ENCODE measurements at places on chromosomes 5 and 9.

DNA sequence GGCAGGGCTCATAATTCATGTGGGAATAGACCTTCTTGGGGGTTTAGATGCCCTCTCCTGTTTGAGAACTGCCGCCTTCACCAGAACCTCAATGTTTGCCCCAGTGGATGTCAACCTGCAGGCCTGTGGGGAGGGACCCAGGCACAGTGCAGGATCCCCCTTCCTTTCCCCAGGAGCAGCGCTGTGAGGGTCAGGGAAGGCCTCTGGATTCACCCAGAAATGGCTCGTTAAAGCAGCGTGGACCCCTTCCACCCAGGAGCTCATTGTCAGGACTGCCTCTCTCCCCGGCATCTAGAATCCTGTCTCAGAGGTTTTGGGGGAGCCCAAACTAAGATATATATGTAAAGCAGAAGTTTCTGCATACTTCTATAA lies 188.3 kb downstream of the GADD45G start:
- no peak for DNase-seq

GRCh38 chr9:82116556-82116955 lies 128.0 kb downstream of the SPATA31D1 start:
- DNase-seq, result no peak

DNA sequence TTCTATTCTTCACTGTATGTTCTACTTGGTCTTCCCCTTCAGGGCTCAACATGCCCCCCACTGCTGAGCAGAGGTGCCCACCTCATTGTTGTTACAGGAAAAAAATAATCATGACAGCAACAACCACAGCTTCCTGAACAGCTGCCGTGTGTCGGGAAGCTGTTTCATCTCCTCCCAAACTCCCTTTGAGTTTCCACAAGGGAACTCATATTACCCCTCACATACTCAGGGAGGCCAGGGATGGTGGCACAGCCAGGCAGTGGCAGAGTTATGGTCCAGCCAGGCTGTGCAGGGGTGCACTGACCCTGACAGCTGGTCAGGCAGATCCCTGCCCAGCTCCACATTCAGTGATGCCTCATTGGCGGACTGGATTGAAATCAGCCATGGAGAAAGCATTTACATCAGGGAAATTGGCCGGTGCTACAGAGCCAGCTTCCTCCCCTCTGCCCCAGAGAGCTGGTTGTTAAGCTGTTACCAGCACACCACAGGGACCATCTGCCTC lies 37.3 kb downstream of the SARDH start:
- DNase-seq, result no peak

- DNase-seq, result no peak
Measured at GRCh38 chr9:100498592-100498991, 25.6 kb downstream of the TMEFF1 start.

- no peak for DNase-seq
Measured at GRCh38 chr9:105858006-105858690, 163.8 kb downstream of the TMEM38B start.

DNA sequence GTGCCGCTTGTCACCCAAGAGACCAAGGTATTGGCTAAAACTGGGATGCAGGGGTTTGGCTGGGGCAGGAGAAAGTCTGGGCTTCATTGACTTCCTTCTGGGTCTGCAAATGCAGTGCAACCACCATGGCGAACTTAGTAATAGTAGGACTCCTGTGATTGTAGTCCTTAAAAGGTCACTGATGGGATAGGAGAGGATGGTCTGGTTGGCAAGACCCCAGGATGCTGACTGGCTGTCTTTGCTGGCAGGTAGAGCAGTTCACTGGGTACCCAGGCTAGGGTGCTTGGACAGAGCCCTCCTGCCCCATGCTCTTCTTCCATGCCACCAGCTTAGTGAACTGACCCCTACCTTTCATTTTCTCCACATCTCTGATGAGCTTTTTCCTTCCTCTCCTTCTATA lies 37.2 kb downstream of the ANGPTL2 start:
- no peak for DNase-seq

DNA sequence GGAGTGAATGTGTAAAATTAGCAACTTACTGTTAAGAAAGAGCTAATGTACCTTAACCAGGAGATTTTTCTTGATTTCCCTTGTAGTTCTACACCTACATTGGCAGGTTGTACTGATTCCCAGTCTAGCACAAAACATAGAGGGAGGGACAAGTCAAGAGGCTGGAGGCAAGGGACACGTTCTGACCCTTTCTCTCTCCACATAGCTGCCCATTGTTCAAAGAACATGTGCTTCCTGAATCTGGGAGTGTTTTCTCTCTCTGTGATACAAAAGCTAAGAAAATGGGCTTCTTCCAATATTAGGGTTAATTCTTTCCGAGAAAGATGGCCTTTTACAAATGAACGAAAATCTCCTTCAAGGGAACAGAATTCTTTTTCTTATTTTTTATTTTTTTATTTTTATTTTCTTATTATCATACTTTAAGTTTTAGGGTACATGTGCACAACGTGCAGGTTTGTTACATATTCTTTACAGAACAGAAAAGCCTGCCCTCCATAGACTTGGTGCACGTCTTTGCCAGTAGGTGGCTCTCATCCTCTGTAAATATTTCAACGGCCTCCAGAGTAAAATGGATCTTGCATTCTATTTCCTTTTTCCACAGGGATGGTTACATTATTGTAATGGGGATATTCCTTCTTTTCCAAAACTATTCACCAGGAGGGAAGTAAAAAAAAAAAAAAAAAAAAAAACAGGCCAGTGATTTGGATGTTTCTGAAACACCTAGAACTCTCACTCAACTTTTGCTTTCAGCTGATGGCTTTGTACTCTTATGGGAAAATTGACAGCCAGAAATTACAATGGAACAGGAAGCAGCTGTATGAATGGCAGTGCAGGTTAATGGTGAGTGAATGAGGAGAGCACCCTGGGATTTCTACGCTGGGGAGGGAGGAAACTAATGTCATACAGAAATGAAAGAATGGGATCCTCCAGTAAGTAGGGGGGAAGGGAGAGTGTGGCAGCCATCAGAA lies 13.1 kb upstream of the IFNA5 start:
- peak; percentile 68 for DNase-seq
